ENCODE measurements at places on chromosomes 12 and 14.
A peak's percentile ranks its signal among the peaks of the same experiment; 100 is the strongest.

GRCh38 chr14:68871392-68871791 lies 78.5 kb upstream of the ZFP36L1 start:
- DNase-seq = no peak

- no peak for DNase-seq
Measured at GRCh38 chr12:70831543-70831942, 89.0 kb downstream of the PTPRR start.

DNA sequence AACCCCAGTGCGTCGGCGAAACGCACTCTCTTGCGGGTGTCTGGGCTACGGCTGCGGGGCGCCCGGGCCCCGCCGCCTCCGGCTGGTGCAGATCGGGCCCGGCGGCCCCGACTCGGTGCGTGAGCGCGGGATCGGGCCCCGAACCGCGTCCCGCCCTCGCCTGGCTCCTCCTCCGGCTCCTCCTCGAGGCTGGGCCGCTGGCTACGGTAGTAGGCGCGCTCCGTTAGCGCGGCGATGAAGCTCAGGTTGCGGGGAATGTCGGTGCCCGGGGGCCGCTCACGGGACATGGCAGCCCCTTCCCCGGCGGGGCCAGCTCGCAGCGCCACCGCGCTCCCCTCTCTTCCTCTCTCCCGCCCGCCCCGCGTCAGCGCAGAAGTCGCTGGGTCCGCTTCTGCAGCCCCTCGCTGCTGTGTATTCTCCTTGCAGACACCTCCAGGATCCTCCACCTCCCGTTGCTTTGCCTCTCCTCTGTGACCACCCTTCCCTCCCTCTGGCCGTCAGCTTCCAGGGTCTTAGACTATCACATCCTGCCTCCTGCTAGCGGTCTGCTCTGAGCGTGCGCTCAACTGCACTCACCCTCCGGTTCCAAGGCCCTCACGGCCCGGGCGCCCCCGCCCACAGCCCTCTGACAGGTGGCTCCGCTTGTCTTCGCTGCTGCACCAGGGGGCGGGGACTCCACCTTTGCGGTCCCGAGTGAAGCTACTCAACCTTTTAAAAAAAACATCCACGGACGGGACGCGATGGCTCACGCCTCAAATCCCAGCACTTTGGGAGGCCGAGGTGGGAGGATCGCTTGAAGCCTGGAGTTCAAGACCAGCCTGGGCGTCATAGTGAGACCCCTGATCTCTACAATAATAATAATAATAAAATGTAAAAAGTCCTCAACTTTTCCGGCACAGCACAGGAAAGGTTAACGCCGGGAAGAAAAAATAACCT lies at the start of gene PPP1R3E:
Gene PPP1R3E, minus strand, starts transcription at position 570 of the 936 bp plus-strand sequence. Its CDS starts 283 bp downstream, at position 287.
- DNase-seq = peak; percentile 96

DNA sequence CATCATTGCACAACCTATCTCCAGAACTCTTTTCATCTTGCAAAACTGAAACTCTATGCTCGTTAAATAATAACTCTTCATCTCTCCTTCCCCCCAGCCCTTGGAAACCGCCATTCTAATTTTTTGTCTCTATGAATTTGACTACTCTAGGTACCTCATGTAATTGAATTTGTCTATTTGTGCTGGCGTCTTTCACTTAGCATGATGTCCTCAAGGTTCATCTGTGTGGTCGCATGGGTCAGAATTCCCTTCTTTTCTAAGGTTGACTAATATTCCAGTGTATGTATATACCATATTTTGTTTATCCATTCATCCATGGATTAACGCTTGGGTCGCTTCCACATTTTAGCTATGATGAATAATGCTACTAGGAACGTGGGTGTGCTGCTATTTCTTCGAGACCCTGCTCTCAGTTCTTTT lies 80.1 kb downstream of the PLXNC1 start:
- no peak for DNase-seq

- DNase-seq = no peak
Measured at GRCh38 chr12:9883175-9883574, 1.9 kb downstream of the KLRF2 start.

- DNase-seq = no peak
Measured at GRCh38 chr12:127237151-127237550, 1029.8 kb upstream of the TMEM132C start.

GRCh38 chr12:124277394-124278241 lies 17.3 kb upstream of the RFLNA start:
- peak; percentile 8 for DNase-seq

- no peak for DNase-seq
Measured at GRCh38 chr12:88111074-88111652, 30.7 kb downstream of the CEP290 start.

GRCh38 chr12:42421844-42422779 lies 96.1 kb downstream of the PPHLN1 start:
- no peak for DNase-seq

GRCh38 chr14:35509846-35510245 lies 24.1 kb upstream of the INSM2 start:
- DNase-seq = no peak

DNA sequence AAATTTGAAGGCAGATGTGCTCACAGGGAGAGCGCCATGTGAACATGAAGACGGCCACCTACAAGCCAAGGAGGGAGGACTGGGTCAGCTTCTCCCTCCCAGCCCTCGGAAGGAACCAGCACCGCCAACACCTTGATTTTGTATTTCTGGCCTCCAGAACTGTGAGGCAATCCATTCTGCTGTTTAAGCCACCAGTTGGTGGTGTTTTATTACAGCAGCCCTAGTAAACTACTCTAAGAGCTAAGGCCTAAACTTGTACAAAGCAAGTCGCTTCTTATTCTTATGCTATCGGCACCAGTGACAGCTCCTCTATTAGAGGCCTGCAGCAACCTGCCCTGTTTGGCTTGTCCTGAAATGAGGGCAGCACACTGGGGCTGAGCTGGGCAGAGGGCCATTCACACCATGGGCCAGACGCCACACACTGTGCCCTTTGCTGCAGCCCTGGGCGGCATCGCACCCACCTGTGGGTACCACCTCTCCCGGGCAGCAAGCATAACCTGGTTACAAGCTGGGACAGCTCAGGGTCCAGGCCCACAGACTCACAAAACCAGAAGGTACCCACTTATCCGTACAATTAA lies 62.7 kb downstream of the NOS1 start:
- DNase-seq = no peak

DNA sequence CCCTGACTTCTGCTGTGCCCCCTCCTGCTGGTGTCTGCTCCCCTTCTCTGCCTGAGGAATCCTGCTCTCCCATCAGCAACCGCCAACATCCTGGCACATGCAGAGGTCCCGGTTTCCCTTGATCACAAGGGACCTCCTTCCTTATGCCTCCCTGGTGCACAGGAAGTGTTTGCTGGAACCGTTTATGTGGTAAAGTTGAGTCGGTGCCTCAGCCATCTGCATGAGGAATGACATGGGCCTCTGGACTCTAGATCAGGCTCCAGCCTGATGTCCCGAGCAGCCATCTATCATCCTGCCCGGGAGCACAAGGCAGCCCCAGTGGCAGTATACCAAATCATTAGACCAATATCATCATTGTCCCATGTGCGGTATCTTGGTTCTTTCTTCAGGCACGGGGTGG lies 90.4 kb downstream of the BORCS5 start:
- DNase-seq = no peak

DNA sequence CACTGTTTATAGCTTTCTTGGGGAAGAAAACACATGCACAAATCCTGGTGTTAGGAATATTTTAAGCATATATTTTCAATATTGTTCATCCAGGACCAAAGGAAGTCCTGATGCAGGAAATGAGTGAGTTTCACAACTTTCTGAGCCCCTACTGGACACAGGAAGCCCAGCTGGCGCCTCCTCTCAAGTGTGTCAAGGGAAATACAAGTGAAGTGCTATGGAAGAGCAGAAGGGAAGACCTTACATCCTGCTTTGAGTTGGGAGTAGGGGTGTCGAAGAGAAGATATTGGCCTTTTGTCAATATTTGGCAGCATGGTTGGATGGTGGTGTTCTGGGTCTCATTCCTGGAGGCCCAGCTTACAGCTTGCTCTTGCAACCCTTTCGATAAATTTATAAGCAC lies 66.1 kb upstream of the ZDHHC17 start:
- DNase-seq = no peak

DNA sequence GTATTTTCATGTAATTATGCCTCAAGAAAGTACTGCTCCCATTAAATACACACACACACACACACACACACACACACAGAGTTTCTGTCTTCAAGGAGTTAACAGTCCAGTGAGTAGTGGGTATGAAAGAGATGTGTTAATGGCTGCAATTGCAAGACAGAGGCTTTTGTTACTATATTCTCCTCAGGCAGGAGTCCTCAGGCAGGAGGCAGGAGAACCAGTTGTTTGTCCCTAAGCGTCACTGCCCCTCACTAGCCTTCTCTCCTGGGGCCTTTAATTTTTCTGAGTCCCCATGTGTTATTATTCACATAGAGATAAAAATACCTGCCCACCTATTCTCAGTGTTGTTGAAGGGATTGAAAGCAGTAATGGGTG lies 31.2 kb downstream of the DAD1 start:
- no peak for DNase-seq

DNA sequence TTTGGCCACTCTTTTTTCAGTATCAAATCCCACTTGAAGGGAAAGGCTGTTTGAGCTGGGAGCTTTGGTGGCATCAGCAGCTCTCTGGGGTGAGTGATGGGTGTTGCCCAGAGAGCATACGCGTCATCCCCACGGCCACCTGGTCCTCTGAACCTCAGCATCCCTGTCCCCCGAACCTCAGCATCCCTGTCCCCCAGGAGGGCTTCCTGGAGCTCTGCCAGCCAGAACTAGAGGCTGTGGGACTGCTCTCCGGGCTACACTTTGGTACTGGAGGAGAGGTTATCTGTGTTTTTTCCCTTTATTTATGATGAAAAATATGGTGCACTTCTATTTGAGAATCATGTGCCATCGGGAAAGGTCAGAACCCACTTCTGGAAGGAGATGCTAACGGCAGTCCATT lies 131.5 kb upstream of the RTL1 start:
- no peak for DNase-seq

DNA sequence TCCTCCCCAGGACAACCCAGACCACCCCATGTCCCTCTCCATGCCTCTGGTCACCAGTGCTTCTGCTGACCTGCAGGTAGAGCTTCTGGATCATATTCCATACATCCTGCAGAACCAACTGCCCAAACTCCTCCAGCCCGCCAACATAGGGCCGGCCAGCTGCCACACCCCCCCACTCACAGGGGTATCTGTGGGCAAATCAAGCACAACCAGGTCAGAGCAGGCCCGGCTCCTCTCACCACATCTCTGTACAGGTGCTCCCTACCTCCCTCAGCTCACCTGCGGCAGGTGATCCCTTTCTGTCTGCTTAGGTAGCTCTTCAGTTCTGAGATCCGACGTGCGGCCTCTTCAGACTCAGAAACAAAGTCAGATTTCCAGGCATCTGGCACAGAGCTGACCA lies 29.0 kb downstream of the TEP1 start:
- no peak for DNase-seq

- no peak for DNase-seq
Measured at GRCh38 chr12:98344046-98344930, 171.1 kb upstream of the TMPO start.

DNA sequence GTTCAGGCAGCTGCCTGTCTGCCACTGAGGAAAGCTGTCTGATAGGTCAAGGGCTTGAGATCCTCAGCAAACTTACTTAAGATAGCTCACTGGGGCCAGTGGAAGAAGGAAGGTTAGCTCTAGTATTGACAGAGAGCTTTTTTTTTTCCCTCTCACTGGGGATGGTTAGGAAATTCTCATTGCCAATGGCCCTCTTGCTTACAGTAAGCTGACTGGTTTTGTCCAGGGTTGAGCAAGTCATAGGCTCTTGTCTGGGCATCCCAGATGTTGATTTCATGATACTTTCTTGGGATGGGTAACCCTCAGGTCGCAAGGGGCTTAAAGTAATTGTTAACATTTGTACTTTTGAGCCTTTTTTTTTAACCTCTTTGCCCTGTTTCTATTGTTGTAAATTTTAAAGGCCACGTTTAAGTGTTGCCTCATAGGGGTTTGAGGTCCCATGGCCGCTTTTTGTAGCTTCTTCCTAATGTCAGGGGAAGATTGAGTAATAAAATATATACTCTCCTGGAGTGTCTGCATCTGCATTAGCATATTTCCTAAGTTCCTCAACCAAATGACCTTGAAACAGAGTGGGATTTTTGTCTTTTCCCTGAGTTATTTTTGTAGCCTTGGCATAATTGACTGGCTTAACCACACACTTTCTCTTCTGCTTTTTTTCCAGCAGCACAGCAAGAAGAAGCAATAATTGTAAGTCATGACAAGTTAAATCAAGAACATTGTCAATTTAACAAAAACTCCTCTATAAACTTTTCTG lies 716.0 kb downstream of the LRFN5 start:
- DNase-seq = no peak

GRCh38 chr12:46788072-46788887 lies 37.5 kb downstream of the SLC38A4 start:
- no peak for DNase-seq

- no peak for DNase-seq
Measured at GRCh38 chr14:24690492-24690891, 56.5 kb upstream of the GZMB start.
